ENCODE measurements at places on chromosomes 5 and 9.

- no peak for DNase-seq
These were observed 94.9 kb upstream of the PLPPR1 start for GRCh38 chr9:100933656-100934055.

GRCh38 chr5:77419644-77420582, 72.2 kb downstream of the WDR41 start:
- DNase-seq, result no peak

DNA sequence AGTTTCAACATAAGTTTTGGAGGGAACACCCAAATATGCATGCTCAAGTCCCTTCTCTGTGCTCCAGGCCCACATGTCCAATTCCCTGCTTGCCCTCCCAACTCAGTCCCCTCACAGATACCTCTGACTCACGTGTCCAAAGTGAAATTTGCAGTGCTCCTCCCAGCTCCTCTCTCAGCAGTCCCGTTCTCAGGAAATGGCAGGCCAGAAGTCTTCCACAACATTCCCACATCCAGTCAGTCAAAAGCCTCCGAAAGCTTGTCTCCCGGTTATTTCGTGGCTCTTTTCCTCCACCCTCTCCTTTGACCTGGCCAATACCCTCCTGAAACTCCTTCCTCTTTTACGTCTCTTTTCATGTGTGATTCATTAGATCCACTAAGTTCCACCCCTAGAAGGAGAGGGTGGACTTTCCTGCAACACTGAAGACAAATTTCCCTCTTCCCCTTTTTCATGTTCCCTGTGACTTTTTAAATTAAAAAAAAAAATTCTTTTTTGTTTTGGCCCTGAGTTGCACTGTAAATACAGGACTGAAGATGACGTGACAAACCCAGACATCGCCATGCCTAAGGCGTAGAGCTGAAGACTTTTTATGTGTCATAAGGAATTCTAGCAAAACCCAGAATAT, 12.8 kb upstream of the MGAT1 start:
- no peak for DNase-seq

DNA sequence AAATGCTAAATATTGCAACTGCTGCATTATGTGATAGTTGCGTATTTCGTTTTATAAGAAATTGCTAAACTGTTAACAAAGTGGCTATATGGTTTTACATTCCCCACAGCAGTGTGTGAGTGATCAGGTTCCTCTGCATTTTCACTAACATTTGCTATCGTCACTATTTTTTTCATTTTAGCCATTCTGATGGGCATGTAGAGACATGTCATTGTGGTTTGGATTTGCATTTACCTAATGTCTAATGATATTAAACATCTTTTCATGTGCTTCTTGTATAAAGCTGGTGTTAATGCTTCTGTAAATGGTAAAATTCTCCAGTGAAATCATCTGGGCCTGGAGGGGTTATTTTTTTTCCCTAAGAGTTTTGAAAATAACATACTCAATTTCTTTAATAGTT, 61.6 kb downstream of the ERCC6L2 start:
- no peak for DNase-seq

GRCh38 chr9:1910269-1910811, 104.8 kb upstream of the SMARCA2 start:
- no peak for DNase-seq

GRCh38 chr5:125470280-125470902, 724.0 kb upstream of the ZNF608 start:
- no peak for DNase-seq

Data from NCI-H2227 treated with DMSO at 0.1 percent for 48 hours (cell line).